Thyroid gland (tissue), 4 donors: ENCODE measurements at places on chromosomes 13 and 19. TPM values are rescaled to one million over a fixed set of nuclear protein-coding genes. Genes with fewer than 3 reads are reported as not detected.

GRCh38 chr19:2016041-2016807, 710 bp upstream of the BTBD2 start:
- no peaks in the 10 kb centered on the region for H3K27me3 ChIP-seq
- H3K4me3 ChIP-seq: no peak overlapping the region
- H3K36me3 ChIP-seq: no peaks in the 10 kb centered on the region
- peaks cover 13% of the 10 kb centered on the region for H3K4me1 ChIP-seq

DNA sequence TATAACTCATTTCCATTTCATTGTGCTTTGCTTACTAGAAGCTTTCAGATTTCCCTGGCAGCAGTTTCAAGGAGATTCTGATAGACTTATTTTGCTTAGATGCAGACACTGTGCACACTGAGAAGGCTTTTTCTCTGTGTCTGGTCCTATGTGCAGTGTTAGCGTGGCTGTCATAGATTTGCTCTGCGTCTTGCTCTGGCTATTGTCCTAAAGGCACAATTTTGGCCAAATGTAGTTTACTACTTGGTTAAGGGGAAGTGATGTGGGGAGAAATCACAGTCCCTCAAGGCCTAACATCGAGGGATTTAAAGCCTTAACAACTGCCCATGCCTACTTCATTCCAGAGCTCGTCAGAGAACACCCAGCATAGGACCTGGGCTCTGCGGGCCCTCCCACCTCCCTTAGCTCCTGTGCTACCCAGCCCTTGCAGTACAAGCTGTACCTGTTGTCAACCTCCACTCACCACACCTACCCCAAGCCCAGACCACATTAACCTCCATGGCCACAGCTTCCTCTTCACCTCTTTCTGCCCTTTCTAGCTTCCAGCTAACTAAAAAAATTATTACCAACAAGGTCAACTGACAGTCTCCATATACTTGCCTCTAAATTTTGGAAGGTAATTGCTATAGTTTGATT, 38.9 kb upstream of the KATNAL1 start:
- peaks cover 10% of the 10 kb centered on the region for H3K4me1 ChIP-seq
- DNase-seq: peak; percentile 27
- no peaks in the 10 kb centered on the region for H3K27me3 ChIP-seq
- H3K36me3 ChIP-seq: no peaks in the 10 kb centered on the region
- no peak overlapping the region for H3K27ac ChIP-seq

Gene ZNF625
- total RNA-seq: 5.5 TPM

GRCh38 chr13:103168901-103169508, 102.8 kb upstream of the SLC10A2 start:
- no peaks in the 10 kb centered on the region for H3K36me3 ChIP-seq
- no peaks in the 10 kb centered on the region for H3K4me1 ChIP-seq
- H3K27me3 ChIP-seq: no peaks in the 10 kb centered on the region
- DNase-seq: no peak
